CD8-positive, alpha-beta memory T cell (primary cell): ENCODE measurements at places on chromosomes 5 and 9. TPM values are rescaled to one million over a fixed set of nuclear protein-coding genes. Genes with fewer than 3 reads are reported as not detected.

DNA sequence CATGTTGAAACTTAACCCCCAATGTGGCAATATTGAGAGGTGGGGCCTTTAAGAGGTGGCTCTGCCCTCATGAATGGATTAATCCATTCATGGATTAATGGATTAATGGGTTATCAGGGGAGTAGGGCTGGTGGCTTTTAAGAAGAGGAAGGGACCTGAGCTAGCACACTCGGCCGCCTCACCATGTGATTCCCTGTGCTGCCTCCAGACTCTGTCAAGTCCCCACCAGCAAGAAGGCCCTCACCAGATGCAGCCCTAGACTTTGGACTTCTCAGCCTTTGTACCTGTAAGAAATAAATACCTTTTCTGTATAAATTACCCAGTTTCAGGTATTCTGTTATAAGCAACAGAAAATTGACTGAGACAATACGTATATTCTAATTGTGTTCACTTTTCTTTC is 272.2 kb upstream of the DMRT1 start:
- DNase-seq: no peak

DNA sequence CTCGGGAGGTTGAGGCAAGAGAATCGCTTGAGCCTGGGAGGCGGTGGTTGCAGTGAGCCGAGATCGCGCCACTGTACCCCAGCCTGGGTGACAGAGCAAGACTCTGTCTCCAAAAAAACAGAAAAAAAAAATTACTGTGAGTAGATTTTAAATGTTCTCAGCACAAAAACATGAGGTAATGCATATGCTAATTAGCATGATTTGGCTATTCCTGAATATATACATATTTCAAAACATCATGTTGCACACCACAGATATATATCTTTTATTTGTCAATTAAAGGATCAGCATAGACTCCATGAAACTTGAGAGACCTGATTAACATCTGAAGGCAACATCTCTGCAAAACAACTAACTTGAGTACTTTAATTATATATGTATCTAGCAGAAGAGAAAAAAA is 103.3 kb downstream of the THBS4 start:
- no peak for DNase-seq

DNA sequence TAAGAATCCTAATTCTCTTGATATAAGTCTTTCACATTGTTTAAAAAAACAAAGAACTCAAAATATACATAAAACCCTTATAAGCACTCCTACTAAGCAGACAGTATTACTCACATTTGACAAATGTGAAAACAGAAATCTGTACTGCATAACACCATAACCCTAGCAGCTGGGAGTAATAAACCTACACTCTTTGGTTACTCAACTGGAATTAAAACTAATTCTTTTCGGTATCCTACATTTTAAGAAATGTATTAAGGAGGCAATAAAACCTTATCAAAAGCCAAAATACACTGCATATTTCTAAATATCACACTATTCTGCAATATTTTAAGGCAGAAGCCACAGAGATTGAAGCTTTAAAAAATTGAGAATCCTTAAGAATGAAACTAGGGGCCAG is 6.8 kb downstream of the AUH start:
- no peak for DNase-seq

- DNase-seq: no peak
Measured at GRCh38 chr5:151243127-151243526, 9.9 kb upstream of the GM2A start.

- DNase-seq: no peak
Measured at GRCh38 chr5:146799231-146799630, 79.3 kb downstream of the PPP2R2B start.

GRCh38 chr5:133611357-133612248 is 738 bp downstream of the FSTL4 start:
- DNase-seq: no peak

CXCL14 gene
- total RNA-seq: not detected
